ENCODE measurements at places on chromosomes 6 and 20.

DNA sequence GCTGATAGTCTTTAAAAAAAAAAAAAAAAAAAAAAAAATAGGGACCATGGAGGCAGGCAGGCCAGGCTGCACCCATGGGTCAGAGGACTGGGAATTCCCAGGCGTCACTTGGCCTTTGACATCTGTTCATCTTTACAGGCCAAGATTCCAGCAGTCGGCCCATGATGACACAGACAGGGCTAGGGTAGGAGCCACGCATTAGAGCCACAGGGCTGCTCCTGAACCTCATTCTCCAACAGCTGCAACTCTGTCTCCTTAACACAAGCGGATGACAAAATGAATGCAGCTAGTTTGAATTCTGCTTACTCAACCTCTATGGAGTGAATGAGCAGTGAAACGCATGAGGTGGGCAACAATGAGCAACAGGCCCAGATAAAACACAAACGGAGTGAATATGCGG, 126.4 kb downstream of the LY86 start:
- DNase-seq, result no peak

GRCh38 chr6:139990026-139990686, 615.7 kb upstream of the CITED2 start:
- DNase-seq, result no peak

- no peak for DNase-seq
Observed at GRCh38 chr6:153997221-153997620, 41.8 kb upstream of the OPRM1 start.

- DNase-seq, result no peak
Observed at GRCh38 chr20:59661621-59662020, 57.3 kb downstream of the PHACTR3 start.

DNA sequence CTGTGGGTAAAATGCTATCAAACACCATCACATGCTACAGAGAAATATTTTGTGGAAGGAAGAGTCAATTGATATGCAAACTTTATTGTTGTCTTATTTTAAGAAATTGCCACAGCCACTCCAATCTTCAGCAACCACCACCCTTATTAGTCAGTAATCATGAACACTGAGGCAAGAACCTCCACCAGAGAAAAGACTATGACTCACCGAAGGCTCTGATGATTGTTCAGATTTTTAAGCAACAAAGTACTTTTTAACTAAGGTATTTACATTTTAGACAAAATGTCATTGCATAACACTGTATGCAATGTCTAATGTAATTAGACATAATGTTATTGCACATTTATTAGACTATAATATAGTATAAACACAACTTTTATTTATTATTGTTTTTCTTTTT, 26.2 kb upstream of the MMP24 start:
- DNase-seq, result no peak

DNA sequence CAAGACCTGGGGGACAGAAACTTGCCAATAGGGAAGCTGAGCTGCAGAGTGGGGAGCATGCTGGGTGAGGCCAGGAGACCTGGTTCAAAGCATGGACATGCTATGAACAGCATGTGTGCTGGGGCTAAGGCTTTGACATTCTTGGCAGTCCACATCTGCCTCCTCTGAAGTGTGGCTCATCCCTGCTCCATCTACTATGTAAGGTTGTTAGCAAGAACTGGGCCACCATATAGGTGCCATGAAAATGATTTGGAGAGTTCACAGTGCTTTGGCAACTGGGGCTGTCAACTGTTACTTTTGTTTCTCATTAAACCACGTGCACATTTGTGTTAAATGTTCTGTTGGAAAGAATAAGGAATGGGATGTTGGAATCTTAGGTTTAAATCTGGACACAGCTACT, 311.1 kb downstream of the CDC5L start:
- DNase-seq, result no peak

- DNase-seq, result no peak
Observed at GRCh38 chr6:13946506-13946905, 21.8 kb downstream of the RNF182 start.

- no peak for DNase-seq
Observed at GRCh38 chr6:131290955-131291354, 155.7 kb downstream of the AKAP7 start.

DNA sequence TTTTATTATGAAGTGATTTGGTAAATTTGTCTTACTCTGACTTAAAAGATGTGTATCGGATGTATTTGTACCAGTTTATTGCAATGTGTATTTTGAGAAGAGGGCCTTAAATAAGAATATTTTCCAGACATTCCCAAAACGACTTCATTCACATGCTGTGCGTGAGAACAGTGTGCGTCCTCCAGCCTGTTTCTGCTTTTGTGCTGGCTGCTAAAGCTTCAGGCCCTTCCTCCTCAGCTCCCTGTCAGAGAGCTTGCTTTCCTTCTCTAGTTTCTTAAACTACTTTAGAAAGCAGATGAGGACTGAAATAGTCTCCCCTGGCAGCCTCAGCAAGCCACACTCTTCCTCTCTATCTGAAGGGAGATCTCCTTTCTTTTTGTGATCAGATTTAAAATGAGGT, 157.8 kb downstream of the SAMD5 start:
- no peak for DNase-seq

- no peak for DNase-seq
Observed at GRCh38 chr6:131807644-131808459, at the start of gene ENPP1. ENPP1 (plus strand) TSS chr6:131808020; CDS start chr6:131808036, 16 bp downstream.

DNA sequence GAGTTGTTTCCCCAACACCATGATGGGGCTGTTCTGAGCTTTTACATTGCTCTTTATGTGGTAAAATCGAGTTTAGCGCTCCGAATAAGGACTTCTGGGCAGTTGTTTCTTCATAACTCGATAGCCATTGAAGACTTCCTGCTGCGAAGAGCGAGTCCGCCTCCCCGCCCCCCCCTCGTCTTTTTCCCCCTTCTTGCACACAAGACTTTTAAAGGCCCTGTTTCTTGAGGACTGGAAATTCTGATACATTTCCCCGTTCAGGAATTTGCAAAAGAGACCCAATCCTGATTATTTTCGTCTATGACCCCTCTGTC, 1.5 kb upstream of the CITED2 start:
- DNase-seq, result peak; percentile 44

DNA sequence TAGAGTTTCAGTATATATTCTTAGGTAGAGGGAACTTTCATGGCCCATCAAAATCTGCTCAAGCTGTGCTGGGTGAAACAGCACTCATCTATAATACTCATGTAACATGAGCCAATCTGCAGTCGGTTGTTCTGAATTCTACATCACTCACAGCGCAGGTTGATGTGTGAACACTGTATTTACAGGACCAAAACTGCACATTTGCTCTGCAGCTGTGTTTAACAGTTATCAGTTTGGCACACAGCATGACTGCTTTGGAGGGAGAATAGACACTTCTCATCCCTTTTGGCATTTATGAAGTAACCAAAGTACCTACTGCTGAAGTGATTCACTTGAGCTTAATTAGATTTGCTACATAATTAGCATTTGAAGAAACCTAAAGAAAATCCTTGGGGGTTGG, 225.1 kb downstream of the BCKDHB start:
- DNase-seq, result no peak

DNA sequence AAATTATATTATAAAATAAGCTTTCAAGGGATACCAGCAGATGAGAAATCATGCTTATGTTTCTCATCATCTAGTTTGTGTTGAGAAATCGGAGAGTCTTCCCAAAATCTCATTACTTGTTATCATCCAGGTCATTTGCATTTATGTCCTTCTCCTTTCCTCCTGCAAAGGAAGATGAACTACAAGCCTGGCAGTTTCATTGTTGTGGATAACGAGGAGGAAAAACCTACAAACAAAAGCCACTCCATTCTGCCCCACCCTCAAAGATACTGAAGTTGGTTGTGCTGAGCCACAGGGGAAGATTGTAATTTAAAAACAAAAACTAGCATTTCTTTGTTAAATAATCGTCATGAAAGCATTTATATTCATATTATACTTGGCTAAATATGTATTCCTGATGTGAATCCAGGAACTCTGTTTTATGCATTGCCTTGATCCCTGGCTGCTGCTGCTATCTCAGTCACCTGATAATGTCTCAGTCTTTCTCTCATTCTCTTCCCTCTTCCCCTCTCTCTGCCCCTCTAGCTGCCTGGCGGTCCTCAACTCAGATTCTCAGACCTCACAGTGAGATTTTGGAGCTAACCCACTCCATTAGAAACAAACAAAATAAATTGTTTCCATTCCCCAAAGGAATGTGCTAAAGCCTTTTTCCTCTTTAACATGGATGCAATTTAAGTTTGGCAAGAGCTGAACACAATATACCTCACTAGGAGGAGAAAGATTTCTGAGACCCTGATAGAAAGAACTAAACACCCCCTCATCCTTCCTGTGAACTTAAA, 185.3 kb downstream of the ADAT2 start:
- no peak for DNase-seq

GRCh38 chr20:50799176-50799889, 4.5 kb downstream of the BCAS4 start:
- no peak for DNase-seq

DNA sequence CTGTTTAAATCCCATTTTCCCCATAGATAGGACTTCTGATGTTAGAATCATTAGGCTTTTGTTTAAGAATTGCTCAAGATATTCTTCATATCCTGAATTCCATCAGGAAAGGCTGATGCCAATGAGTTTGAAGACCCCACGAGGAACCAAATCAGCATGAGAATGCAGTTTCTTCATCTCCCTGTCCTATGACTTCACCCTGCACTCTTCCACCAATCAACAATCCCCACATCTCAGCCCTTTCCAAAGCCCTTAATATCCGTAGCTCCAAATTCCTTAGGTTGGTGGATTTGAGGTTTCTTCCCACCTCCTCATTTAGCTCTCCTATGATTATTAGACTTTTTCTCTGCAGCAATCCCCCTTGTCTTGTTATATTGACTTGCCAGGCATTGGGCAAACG, 88.3 kb upstream of the PRND start:
- DNase-seq, result no peak

GRCh38 chr6:3841711-3842565, 7.2 kb upstream of the FAM50B start:
- no peak for DNase-seq

DNA sequence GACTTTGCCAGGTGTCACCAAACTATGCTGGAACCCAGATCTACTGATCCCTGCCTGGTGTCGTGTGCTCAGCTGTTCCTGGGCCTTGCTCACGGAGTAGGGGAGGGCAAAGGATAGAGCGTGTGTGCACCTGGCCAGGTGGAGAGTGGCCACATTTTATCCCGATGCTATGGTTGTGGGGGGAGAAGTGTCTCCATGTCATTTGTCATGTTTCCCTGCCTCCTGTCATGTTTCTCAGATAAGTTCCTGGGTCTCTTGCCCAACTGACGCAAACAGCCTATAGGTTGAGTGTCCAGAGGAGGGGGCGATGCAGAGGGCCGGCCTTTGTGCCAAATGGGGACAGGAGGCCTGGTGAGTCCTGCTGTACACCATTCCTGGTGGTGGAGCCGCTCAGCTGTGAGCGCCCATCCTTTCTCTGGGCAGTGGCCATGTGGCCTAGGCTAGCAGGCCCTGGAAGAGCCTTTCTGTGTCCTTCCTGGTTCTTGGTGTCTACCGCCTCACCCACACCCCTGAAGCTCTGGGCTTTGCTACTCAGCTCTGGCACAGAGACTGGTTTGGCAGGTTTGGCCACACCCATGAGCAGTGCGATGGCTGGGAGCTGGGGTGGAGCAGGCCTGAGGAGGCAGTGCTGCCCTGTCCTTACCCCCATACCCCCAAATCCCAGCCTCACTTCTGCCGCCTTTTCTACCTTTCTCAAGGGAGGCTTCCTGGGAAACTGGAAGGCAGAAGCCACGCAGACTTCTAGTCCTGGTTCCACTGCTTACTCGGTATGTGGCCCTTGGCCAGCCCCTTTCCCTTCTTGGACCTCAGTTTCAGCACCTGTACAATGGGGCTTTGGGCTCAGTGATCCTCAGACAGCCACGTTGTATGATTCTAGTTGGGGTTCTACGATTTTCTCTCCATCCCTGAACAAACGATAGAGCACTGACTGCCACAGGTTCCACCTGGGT, 32.3 kb upstream of the EPB41L1 start:
- no peak for DNase-seq

GRCh38 chr6:77462359-77463307, 658 bp downstream of the HTR1B start:
- no peak for DNase-seq

- DNase-seq, result no peak
Observed at GRCh38 chr20:19211661-19212468, 577 bp upstream of the SLC24A3 start.

GRCh38 chr6:44701637-44702101, 314.2 kb downstream of the CDC5L start:
- DNase-seq, result no peak

- no peak for DNase-seq
Observed at GRCh38 chr6:166354143-166354542, 11.8 kb upstream of the SFT2D1 start.

- DNase-seq, result no peak
Observed at GRCh38 chr20:60009318-60009717, 51.1 kb downstream of the CDH26 start.

GRCh38 chr6:29949934-29950333, 7.6 kb downstream of the HLA-A start:
- no peak for DNase-seq

GRCh38 chr6:39083231-39083634, 31.8 kb downstream of the SAYSD1 start:
- no peak for DNase-seq

DNA sequence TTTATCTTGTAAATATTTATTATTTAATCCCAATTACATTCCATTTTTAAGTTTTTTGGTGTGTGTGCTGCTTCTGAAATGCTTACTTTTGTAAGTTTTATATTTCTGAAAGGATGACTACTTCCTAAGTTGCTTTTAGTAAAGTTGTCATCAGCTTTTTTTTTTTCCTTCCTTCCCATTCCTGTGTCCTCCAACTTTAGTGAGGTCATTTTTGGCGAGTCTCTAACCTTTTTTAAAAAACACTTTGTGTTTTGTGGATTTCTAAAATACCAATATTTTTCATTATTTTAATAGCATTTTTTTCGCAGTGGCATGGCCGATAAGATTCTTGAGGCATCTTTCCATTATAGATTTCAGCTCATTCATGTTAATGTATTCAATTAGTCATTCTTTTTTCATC, 30.9 kb downstream of the FIG4 start:
- no peak for DNase-seq

DNA sequence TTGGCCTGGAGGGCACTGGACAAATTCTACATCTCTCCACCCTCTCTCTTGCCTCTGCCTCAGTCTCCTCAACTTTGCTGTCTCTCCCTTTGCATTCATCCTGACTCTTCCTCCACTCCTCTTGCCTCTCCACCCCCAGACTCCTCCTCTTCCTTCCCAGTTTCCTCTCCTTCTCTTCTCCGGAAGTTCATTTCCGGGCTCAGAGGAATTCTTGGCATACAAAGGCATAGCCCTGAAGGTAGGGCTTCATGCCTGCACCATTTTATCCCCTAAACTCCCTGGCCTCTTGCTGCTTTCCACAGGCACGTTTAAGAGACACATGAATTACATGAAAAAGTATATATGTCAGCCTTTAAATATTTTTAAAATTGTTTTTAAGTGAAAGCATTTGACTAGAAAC, 10.6 kb downstream of the BFSP1 start:
- no peak for DNase-seq

Data from KG1 (cell line).